ENCODE measurements at places on chromosomes 2 and 18. TPM values are rescaled to one million over a fixed set of nuclear protein-coding genes. Genes with fewer than 3 reads are reported as not detected.
A peak's percentile ranks its signal among the peaks of the same experiment; 100 is the strongest.

DNA sequence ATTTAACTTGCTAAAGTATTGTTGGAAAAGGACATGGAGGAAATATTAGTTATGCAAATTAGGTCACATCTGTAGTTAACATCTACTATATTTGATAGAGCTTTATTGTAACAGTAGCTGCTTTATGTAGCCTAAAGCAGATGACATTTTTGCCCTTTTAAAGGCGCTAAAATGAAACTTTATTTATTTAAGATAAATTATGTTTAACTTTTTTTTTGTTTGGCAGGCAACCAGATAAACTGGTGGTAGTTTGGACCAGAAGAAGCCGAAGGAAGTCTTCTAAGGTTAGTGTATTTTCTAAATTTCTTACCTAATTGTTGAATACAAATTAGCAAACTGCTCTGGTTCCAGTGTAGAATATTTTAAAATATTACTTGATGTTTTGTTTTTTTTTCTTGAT lies 41.7 kb downstream of the EHBP1 start:
- DNase-seq = no peak

GRCh38 chr2:145060876-145061275 lies 541.0 kb upstream of the ZEB2 start:
- no peak for DNase-seq

DNA sequence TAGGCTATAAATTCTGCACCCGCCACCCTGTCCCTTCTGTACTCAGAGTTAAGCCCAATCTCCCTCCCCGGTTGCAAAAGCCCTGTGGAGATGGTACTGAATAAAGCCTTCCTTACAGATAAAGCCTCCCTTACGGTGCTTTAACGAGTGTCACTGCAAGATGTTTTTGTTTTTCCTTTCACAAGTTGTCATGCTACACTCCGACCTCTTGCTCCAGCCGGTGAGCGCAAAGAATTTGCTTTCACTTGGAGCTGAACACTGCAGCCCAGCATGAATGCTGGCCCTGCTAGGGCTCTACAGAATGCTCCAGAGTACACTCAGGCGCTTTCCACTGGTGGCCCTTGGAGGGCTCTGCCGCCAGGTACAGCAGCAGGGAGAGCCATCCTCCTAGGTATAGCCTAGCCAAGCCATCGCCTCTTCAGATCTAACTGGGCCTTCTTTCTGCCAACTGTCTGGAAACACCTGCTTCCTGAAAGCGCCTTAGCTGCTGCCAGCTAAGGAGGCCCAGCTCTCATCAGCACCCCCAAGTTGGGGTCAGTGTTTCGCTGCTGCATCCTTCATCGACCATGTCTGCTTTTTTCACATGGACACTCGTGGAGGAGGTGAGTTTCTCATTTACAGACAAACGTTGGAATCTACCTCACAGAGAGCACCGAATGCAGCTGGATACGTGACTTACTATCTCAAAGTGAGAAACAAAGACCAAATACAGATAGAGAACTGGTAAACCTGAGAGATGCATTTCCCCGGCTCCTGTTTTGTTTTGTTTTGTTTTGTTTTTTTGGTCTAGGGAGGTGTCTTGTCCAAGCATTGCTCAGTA lies 13.4 kb upstream of the CREG2 start:
- no peak for DNase-seq

DNA sequence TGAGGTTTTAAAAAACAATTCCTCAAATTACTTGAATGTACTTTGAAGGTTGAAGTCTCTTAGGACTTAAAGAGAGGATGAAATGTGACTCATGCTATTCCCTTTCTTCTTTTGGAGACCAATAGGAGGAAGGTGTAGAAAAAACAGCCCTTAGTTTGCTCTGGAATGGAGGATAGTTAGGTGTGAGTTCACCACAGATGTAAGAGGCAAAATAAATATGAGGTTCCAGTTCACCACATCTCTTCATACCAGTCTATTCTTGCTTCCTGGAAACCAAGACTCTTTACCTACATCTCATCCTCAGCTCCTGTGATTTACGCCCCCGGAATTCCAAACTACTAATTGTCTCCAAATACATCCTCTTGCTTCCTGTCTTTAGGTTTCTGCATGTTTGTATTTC lies 77.5 kb upstream of the TTC21B start:
- DNase-seq = no peak

GRCh38 chr2:104476075-104476474 lies 377.8 kb upstream of the POU3F3 start:
- DNase-seq = no peak

- no peak for DNase-seq
Observed at GRCh38 chr2:46481198-46482193, 2.1 kb downstream of the TMEM247 start.

DNA sequence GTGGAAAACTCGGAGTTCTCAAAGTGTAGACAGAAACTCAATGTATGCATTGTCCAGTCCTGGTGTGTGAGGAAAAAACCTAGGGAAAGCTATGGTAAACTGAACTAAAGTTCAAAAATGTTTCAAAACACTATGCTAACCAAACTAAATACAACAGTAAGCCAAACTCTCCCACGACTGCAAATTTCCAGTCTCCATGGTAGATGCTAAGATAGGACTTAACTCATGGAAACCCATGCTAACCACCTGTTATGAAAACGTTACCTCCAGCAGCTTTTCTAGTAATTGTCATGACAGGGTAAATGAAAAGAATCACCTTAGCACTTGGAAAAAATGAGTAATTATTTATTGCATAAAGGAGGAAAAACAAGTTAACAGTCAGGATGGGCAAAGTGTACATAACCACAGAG lies 135.7 kb upstream of the EPC2 start:
- DNase-seq = no peak

GRCh38 chr2:123935405-123935804 lies 89.7 kb upstream of the CNTNAP5 start:
- DNase-seq = no peak

GRCh38 chr2:53654396-53654795 lies 113.2 kb upstream of the CHAC2 start:
- peak; percentile 73 for DNase-seq

- no peak for DNase-seq
Observed at GRCh38 chr2:186995092-186995491, 146.1 kb upstream of the ZSWIM2 start.

DNA sequence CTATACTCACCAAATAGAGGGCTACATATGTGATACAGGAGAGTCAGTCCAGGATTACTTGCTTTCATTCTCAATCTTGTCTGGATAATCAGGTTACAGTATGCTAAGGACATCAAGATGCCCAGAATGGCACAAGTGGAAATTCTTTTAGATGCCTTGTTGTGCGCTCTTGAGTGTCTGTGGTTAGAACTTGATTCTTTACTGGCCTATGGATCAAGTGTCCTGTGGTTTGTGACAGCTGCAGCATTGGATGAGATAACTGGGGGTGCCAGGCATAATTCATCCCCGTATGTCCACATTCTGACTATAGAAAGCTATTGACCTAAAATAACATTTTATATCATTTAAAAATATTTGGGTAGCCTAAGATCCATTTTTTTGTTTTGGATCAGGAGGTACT lies 40.1 kb downstream of the CDC42EP3 start:
- DNase-seq = no peak

DNA sequence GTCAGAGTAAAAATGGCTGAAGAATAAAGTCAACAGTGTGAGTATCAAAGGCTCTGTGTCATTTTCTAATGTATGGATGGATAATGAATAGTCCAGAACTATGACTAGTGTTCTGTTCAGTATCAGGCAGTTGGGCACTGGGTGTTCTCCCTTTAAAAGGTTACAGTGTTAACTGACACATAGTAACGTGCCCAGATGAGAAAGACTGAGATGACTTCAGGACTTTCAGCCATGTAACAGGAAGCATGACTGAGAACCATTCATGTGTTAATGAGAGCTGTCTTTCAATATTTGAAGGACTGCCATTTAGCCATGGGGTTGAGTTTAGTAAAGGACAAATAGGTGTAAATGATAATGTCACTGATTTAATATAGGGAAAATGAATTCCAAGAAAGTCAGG lies 187.1 kb downstream of the GULP1 start:
- no peak for DNase-seq

GRCh38 chr18:77068321-77069312 lies 64.0 kb downstream of the MBP start:
- no peak for DNase-seq

DNA sequence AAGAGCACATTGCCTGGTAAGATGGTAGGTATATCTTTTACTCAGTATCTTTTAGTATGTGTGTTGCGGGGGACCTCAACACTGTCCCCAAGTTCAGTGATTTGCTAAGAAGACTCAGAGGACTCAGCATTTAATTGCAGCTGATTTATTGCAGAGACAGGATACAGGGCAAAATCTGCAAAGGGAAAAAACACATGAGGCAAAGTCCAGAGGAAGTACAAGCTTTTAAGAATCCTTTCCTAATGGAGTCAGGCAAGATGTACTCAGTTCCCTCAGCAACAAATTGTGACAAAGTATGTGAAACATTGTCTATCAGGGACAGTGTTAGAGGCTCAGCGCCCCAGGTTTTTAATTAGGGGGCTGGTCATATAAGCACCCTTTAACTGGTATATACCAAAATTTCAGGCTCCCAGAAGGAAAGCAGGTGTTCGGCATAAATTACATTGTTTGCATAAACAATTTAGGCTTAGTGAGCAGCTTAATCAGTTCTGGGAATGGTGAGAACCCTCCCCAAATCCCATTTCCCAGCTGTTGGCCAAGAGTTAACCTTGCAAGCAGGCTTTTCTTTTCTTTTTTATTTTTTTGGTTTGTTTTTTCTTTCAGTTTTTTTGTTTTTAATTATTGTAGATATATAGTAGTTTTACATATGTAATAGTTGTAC lies 41.7 kb downstream of the RAB3GAP1 start:
- no peak for DNase-seq

Gene LDLRAD4
- total RNA-seq = 28.2 TPM

Gene UGT1A10
- not detected for total RNA-seq

Gene AQP12A
- total RNA-seq = not detected

Gene CCDC102B
- 10.0 TPM for total RNA-seq

Gene EPHA4
- total RNA-seq = 43.9 TPM

Gene RAD51AP2
- not detected for total RNA-seq

Gene SMYD1
- 39.6 TPM for total RNA-seq

Gene FSHR
- total RNA-seq = not detected

Gene SOX11
- total RNA-seq = 2.6 TPM
